ENCODE measurements at places on chromosomes 2 and 18. TPM values are rescaled to one million over a fixed set of nuclear protein-coding genes. Genes with fewer than 3 reads are reported as not detected.

DNA sequence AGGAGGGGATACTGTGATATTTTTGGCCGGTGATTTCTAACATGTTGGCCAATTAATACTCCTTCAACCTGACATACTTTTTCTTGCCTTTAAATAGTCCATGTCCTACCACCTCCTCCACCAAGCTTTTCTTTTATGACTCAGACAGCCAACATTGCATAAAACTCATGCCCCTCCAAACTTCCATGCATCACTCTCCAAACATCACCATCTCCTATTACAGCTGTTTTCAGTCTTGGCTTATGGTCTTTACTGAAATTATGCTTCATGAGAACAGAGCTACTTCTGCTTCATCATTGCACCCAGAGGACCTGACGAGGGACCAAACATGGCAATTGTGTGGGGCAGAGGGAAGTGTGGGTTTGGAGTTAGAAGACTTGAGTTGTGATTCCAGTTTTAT is 305.4 kb downstream of the LPIN1 start:
- no peak for DNase-seq

- DNase-seq, result no peak
Observed at GRCh38 chr18:58221060-58221725, 177.2 kb downstream of the NEDD4L start.

The SLC9A4 gene
- not detected for total RNA-seq

DNA sequence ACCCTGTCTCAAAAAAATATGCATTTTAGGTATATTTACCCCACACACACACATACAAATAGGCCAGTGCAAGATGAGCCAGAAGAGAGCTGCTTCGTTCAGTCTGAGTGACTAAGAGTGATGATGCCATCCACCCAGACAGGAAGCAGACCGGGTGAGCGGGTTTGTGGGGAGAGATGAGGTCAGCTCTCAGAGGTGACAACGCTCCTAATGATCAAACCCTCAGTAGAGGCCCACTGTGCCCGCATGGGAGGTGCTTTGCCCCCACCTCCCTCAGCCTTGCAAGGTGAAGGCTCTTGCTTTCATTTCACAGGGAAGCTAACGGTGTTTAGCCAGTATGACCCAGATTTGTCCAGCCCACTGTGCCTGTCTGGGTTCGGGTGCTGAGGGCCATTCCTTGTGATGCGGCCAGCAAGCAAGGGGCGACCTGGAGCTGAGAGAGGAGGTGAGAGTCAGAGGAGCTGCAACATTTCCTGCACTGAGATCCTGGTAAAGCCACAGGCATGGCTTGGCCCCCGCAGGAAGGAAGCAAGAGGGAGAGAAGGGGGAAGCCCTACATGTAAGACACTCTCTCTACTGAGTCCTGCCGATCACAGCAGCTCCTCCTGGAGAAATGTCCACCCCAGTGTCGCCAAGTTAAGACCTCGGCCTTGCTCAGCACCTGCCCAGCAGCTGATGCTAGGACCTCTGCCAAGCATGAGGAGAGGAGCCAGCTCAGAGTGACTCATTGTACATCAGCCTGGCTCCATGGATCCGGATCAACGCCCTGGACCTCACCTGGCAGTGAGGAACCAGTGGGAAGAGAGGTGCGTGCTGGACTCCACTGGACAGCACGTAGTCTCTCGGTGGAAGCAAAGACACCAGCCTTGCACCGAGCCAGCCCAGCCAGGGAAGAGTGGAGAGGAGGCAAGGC is 37.0 kb downstream of the NIFK start:
- DNase-seq, result no peak

DNA sequence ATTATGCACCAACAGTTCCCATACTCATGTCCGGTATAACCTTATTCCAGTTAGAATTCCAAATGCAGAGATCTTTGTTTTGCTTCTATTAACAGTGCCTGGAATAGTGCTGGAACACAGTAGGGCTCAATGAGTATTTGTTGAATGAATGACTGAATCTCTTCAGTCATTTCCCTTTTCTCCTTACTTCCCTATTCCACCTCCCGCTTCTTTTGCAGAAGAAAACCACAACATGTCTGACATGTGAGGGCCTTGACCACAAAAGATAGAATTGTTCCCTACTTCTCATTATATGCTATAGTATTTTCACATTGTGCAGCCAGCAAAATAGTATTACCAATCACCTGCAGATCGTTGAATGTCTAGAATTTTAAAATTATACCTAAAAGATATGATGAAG is 19.5 kb upstream of the HNRNPLL start:
- DNase-seq, result no peak

The DNAJB2 gene
- total RNA-seq, result 35.0 TPM

DNA sequence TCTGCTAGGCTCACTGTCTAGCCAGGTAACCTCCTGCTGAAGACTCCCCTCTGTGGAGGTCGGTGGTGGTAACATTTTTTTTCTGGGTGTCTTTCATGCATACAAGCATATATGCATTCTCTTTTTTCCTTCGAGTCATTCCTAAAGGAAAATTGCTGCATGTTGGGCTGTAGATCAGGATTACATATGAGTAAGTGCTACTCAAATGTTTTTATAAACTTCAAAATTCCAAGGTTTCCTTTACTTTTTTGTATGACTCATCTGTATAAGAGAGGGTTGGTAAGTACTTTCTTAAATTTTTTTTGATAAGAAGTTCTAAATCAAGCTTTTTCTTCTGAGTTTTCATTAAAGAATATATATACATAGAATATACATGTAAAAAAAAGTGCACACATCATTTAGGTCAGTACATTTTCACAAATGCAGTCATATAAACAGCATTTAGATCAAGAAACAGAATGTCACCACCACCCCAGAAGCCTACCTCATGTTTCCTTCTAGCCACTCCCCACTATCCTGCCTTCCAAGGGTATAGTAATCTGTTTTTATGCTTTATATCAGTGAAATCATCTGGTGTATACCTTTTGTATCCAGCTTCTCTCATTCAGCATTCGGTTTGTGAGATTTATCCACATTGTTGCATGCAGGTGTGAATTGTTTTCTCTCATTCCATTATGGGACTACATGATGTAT is 128.0 kb upstream of the MAP3K20 start:
- no peak for DNase-seq

DNA sequence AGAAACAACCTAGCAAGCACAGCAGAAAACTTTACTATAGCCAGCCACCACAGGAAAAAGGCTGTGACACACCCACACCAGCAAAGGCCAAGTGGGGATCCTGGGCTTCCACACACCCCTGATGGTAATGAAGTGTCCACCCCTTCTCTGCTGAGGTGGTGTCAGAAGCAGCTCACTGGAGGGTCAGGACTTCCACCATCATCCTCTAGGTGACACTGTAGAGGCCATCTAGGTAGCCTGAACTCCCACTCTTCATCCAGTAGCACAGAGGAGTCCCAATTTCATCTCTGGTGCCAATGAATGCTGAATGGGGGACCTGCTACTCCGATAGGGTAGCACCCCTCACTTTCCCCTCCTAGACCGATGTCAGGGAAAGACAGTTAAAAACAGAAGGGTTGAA is 1544.4 kb downstream of the LRP1B start:
- DNase-seq, result peak; percentile 66

DNA sequence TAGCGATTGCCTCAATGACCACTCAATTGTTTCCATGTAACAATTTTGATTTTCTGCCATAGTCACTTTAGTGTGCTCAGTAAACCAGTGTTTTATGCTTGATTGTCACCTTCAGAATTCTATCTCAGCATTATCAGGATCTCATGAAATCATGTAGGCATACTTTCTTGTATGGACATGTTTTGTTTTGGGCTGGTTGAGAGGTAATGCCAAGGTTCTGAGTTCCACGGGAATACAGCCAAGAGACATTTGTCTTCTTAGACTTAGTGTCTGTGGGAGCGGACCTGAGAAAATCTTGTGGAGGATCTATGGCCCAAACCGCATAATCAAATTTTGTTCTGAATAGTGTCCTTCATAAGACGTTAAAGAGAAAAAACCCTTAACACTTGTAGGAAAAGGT is 10.2 kb downstream of the MSTN start:
- DNase-seq, result no peak

DNA sequence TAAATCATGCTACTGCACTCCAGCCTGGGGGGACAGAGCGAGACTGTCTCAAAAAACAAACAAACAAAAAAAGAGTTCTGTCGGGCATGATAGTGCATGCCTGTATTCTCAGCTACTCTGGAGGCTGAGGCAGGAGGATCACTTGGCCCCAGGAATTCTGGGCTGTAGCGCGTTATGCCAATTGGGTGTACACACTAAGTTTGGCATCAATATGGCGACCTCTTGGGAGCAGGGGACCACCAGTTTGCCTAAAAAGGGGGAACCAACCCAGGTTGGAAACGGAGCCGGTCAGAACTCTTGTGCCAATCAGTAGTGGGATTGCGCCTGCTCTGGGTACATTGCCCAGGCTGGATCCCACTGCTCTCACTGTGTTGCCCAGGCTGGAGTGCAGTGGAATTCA is 49.7 kb downstream of the SDC1 start:
- DNase-seq, result no peak
